Stomach (tissue), 19 donors: ENCODE measurements at places on chromosomes 7 and 10. TPM values are rescaled to one million over a fixed set of nuclear protein-coding genes. Genes with fewer than 3 reads are reported as not detected.

GRCh38 chr10:125409756-125410155 lies 249.4 kb upstream of the CTBP2 start:
- no peak for DNase-seq
- no peak overlapping the region for H3K4me3 ChIP-seq
- H3K27ac ChIP-seq, result no peak overlapping the region
- H3K27me3 ChIP-seq, result no peaks in the 10 kb centered on the region

HOXA5 gene
- total RNA-seq, result 2.9 TPM

GRCh38 chr10:71964743-71965515 lies 734 bp downstream of the CHST3 start:
- peaks cover 45% of the 10 kb centered on the region for H3K4me1 ChIP-seq
- H3K27me3 ChIP-seq, result no peaks in the 10 kb centered on the region
- peak; percentile 63 for DNase-seq
- no peaks in the 10 kb centered on the region for H3K36me3 ChIP-seq

CPA1 gene
- not detected for total RNA-seq

ITIH2 gene
- total RNA-seq, result not detected

- no peak overlapping the region for H3K27ac ChIP-seq
- no peaks in the 10 kb centered on the region for H3K36me3 ChIP-seq
- no peak for DNase-seq
- no peak overlapping the region for H3K4me3 ChIP-seq
- H3K27me3 ChIP-seq, result no peaks in the 10 kb centered on the region
- H3K4me1 ChIP-seq, result no peaks in the 10 kb centered on the region
Measured at GRCh38 chr10:11237571-11237970, 219.9 kb downstream of the CELF2 start.

GRCh38 chr10:93171837-93172236 lies 98.1 kb downstream of the CYP26A1 start:
- H3K4me1 ChIP-seq, result no peaks in the 10 kb centered on the region
- H3K27me3 ChIP-seq, result no peaks in the 10 kb centered on the region
- no peak for DNase-seq

- no peaks in the 10 kb centered on the region for H3K36me3 ChIP-seq
- no peak overlapping the region for H3K27ac ChIP-seq
- H3K4me3 ChIP-seq, result no peak overlapping the region
- H3K4me1 ChIP-seq, result no peaks in the 10 kb centered on the region
- no peaks in the 10 kb centered on the region for H3K27me3 ChIP-seq
Measured at GRCh38 chr10:28640551-28640950, 36.8 kb upstream of the BAMBI start.

DNA sequence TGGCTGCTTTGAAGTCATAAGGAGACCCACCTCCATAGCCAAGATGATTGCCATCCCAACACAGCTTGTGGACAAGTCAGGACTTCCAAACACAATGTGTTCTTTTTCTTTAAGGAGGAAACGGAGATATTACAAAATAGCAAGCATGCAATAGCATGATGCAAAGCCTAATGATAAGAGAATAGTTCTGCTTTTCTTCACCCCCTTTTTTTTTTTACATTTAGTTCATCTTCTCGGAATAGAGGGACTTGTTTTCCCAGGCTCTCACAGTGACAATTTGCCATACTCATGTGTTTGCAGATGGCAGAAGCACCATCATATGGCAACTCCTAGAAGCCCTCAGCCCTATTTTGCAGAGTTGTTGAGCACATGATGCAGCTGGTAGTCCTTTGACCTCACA lies 119.8 kb downstream of the ITGB8 start:
- no peaks in the 10 kb centered on the region for H3K4me1 ChIP-seq
- no peak overlapping the region for H3K27ac ChIP-seq
- H3K27me3 ChIP-seq, result no peaks in the 10 kb centered on the region
- no peak for DNase-seq
- no peaks in the 10 kb centered on the region for H3K36me3 ChIP-seq

GRCh38 chr10:53005612-53006345 lies 233.2 kb upstream of the MBL2 start:
- H3K27me3 ChIP-seq, result no peaks in the 10 kb centered on the region
- H3K27ac ChIP-seq, result no peak overlapping the region
- DNase-seq, result no peak
- no peak overlapping the region for H3K4me3 ChIP-seq

DNA sequence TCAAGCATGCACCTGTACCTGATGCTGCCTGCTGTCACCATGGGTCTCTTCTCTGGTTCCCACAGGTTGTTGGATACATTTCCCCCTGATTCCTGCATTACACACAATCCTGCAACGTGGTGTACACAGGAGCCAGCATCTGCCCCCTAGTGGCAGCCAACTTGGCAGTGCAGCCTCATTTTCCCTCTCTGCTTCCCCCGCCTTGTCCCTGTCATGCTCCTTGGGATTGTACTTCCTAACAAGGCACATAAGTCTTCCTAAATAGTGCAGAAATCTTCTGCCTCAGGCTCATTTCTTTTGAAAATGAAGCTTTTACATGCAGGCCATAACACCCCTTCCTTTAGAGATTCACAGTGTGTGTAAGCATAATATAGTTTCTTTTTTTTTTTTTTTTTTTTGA lies 387.5 kb downstream of the CCSER2 start:
- H3K4me1 ChIP-seq, result no peaks in the 10 kb centered on the region
- no peak overlapping the region for H3K4me3 ChIP-seq
- no peak overlapping the region for H3K27ac ChIP-seq
- no peaks in the 10 kb centered on the region for H3K36me3 ChIP-seq
- H3K27me3 ChIP-seq, result no peaks in the 10 kb centered on the region
- no peak for DNase-seq

DNA sequence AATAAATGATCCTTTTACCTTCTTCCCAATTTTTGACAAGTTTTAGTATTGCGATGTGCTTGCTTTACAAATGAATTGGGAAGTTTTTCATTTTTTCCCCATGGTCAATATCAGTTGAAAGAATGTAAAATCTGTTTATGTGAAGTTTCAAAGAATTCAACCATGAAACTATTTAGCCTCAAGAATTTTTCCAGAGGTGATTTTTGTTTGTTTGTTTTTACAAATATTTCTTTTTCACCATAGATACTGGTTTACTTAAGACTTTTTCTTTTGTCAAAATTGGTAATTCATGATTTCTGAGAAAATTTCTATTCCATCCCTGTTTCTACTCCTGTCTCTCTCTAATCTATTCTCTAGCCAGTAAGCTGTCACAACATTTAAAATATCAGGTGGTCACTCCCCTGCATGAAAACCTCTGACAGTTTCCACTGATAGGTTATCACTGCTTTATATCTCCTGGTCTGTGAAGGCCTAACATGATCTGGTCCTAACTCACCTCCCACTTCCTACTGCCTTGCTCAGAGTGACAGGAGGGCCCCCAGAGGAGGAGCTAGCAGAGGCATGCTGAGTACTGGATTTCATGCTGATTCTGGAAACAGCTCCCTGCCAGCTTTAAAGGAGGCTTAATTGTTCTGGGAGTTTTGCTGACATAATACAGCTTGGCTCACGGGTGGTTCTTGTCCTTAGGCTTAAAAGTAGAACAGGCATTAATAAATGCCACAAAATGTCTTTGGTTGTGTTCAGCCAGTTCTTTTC lies 7.6 kb upstream of the ARMS2 start:
- H3K36me3 ChIP-seq, result no peaks in the 10 kb centered on the region
- H3K4me3 ChIP-seq, result no peak overlapping the region
- no peaks in the 10 kb centered on the region for H3K27me3 ChIP-seq
- H3K4me1 ChIP-seq, result no peaks in the 10 kb centered on the region
- no peak for DNase-seq

GRCh38 chr10:103111031-103111917 lies 81.8 kb downstream of the NT5C2 start:
- DNase-seq, result no peak
- peaks cover 21% of the 10 kb centered on the region for H3K4me1 ChIP-seq
- no peaks in the 10 kb centered on the region for H3K27me3 ChIP-seq
- H3K4me3 ChIP-seq, result no peak overlapping the region
- peak overlapping the region; percentile 37 for H3K27ac ChIP-seq

DNA sequence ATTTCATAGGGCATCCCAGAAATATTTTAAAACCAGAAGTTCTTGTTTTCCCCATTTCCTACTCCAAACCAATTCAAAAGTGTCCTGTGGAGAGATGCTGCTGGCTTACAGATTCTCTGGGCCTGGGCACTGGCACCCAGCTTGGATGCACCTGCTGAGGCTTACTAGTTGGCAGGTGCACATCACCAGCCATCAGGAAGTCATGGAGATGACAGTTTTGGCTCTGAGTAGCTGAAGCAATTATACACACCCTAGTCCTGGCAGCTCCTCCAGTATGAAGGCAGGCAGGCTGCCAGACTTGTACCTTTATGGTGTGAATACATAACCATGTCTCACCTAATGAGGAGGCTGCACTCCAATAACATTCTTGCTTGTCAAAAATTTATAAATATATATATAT lies 276.6 kb upstream of the GHITM start:
- DNase-seq, result no peak
- no peak overlapping the region for H3K27ac ChIP-seq
- no peak overlapping the region for H3K4me3 ChIP-seq
- H3K27me3 ChIP-seq, result no peaks in the 10 kb centered on the region
- H3K4me1 ChIP-seq, result no peaks in the 10 kb centered on the region

DNA sequence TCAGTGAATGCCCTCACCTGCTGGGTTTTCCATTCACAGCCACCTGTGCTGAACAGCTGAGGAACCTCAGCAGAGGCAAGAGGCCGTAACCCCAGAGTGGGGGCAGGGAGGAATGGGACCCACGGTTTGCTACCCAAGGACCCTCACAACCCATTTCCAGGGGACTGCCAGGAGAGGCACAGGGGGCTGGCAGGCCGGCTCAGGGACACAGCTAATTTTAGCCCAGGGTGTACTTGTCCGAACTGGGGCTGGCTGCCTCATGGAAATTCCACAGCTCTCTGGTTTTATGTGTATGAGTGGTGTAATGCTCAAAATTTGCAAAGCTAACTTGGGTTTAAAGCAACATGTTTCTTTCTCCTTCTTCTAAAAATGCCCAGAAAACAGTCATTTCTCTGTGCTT lies 42.2 kb downstream of the MINDY4 start:
- no peaks in the 10 kb centered on the region for H3K27me3 ChIP-seq
- H3K4me1 ChIP-seq, result no peaks in the 10 kb centered on the region
- no peak overlapping the region for H3K4me3 ChIP-seq
- no peaks in the 10 kb centered on the region for H3K36me3 ChIP-seq
- H3K27ac ChIP-seq, result peak overlapping the region; percentile 87

PRTFDC1 gene
- total RNA-seq, result 1.2 TPM

NME8 gene
- 14.8 TPM for total RNA-seq

DNA sequence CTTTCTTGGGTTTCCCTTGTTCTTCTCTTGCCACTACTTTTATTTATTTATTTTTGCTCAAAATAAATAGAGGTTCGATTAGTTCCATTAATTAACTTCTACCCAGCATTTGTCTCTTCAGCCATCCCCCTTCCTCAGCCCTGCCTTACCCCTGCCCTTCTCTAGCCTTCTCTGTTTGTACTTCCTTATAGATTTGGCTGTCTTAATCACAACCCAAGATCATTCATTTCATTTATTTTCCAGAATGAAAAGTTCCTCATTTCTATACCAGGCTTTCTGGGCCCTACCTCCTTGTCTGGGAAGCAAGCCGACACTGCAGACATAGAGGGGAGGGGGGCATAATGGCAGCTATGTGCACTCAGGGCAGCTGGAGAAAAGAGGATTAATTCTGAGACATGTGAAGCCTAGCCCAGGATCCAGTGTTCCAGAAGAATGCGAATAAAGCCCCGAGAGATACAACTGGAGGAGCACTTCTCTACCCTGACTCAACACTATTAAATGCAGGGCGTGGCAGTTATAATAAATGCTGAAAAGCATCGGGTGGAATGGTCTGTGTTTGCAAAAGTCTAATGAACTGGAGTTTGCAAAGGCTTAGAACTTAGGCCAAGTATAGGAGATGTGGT lies 6.4 kb upstream of the PDCD4 start:
- H3K27ac ChIP-seq, result peak overlapping the region; percentile 98
- H3K4me3 ChIP-seq, result no peak overlapping the region
- H3K36me3 ChIP-seq, result no peaks in the 10 kb centered on the region
- no peaks in the 10 kb centered on the region for H3K27me3 ChIP-seq
- H3K4me1 ChIP-seq, result peaks cover 52% of the 10 kb centered on the region

DNA sequence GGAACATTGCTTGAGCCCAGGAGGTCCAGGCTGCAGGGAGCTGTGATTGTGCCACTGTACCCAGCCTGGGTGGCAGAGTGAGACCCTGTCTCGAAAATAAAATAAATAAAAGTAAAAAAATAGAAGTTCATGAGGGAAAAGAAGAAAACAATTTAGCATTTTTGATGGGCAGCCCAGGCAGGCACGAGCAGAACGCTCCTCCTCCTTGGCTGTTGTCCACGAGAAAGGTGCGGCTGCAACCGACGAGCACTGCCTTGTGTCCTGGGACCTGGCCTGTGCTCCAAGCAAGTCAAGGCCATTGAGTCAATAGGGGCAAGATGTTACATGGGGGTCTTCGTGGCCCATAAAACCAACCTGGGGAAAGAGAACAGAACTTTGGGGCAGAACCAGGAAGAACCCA lies 25.6 kb downstream of the EBF3 start:
- DNase-seq, result no peak
- no peak overlapping the region for H3K4me3 ChIP-seq
- H3K4me1 ChIP-seq, result no peaks in the 10 kb centered on the region
- H3K36me3 ChIP-seq, result no peaks in the 10 kb centered on the region

DNA sequence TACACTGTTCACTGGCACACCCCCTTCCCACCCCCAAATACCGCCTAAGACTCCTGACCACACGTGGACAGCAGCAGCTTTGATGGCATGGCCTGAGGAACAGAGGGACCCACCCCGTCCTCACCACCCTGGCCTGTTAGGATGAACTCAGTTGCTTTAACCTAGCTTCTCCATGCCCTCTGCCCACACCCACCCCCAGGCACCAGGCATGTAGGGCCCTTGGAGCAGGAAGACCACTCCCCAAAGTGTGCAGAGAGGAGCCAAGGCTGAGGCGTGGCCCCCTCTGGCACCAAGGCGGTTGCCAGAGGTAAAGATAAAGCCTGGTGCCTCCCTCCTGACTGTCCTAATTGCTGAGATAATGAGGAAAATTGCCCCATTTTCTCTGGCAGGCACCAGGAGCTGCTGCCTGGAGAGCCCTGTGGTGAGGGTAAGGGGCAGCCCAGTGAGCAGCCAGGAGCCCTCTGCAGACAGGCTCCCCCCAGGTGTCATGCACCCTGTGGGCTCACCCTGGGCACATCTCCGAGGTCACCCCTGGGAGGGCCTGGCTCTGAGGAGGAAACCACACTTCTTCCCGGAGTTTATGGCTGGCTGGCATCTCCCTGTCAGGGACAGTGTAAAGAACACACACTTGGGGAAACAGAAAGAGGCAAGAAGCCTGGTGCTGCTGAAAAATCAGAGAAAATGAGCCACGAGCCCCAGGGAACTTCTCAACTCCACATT lies 47.7 kb downstream of the LRRC20 start:
- H3K36me3 ChIP-seq, result no peaks in the 10 kb centered on the region
- DNase-seq, result no peak
- H3K27ac ChIP-seq, result no peak overlapping the region

RBP3 gene
- total RNA-seq, result not detected

GRCh38 chr7:151351027-151351426 lies 9.4 kb downstream of the NUB1 start:
- no peak overlapping the region for H3K4me3 ChIP-seq
- no peak for DNase-seq
- peaks cover 21% of the 10 kb centered on the region for H3K4me1 ChIP-seq
- H3K36me3 ChIP-seq, result peaks cover 90% of the 10 kb centered on the region
